ENCODE measurements at places on chromosomes 7 and 10.

- peak; percentile 47 for DNase-seq
Observed at GRCh38 chr10:132645630-132646442, 108.2 kb downstream of the INPP5A start.

DNA sequence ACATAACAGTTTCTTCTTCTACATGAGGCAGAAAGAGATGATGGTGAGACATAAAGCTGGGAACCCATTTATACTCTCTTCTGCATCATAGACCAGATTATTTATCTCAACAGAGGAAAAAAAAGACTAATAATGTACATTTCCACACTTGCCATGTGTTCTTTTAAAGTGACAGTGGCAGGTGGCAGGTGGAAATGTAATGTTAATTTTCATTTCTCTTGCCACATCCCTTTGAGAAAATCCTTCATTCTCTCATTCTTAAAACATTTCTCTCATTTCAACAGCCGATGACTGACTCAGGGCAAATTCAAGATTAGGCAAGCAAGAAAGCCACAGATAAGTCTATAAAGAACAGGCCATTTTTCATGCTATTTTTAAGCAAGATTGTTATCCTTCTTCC, 635.6 kb upstream of the SORCS1 start:
- no peak for DNase-seq

GRCh38 chr10:27822301-27822700, 76.7 kb upstream of the MKX start:
- no peak for DNase-seq

- no peak for DNase-seq
Observed at GRCh38 chr10:12332572-12333379, 16.6 kb upstream of the CAMK1D start.

DNA sequence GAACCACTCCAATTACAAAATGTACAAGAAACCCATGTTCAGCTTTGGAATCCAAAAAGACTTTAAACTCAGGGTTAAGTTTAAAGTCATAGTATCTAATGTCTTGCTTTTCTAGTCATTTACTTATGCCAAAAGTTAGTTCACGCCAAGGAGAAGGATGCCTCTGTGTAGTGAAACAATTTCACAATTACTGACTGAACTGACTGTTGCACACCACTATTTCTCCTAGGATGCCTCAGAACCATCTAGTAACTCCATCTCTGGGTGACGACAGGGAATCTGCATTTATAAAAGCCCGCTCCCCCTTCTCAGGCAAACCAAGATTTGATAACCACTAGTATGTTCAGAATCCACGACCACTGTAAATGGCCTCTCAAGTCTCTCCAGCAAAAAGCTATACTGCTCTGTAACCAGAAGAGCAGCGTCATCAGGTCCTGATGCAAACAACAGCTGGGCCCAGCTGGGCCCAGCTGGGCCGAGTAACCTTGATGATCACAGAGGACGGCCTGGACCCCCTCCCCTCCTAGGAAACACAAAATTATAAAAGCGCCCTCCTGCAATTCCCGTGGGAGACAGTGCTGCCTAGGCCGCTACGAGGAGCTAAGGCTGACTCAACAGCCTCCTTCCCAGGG, 680 bp upstream of the ADO start:
- no peak for DNase-seq

DNA sequence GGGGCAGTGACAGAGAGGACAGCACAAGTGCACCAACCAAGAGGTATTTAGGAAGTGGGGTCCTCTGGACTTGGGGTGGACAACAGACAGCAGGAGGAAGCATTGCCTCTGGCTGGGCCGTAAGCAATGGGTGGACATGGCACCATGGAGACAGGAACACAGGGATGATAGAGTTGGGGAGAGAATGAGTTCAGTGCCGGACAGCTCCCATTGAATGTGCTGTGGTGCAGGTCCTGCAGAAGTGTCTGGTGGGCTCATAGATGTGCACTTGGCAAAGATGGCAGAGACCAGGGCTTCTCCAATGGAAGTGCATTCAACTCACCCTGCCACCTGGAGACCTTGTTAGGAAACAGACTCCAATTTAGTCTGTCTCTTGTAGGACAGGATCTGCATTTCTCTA, 341.5 kb upstream of the ZMIZ1 start:
- no peak for DNase-seq

- DNase-seq: no peak
Observed at GRCh38 chr7:100080907-100081534, 502 bp downstream of the ZNF3 start.

DNA sequence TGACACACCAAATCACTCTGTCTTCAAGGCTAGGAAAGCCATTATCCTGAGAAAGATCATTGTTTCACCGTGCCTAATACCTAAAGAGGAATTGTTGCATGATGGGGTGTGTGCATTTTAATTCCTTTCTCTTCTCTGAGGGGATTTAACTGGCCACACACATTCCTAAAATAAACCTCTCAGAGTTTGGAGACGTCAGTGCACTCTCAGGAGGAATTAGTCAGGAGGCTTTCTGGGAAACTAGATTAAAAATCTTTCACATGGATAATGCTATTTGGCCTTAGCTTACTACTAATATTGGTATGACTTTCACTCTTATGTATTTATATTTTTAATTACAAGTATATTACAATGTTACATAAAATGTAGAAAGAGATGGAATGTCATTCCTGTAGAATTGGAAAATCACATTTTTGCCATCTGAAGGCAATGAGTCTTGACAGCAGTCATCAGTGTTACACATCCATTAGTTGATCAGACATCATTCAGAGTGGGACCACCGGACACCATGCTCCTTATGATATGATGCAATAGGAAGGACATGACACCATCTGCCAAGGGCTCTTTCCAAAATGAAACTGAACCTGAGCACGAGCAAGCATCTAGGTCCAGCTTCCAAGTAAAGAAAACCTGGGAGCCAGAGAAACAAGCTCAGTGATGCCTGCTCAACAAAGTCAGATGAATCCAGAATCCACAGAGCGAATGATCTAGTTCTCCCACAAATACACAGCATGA, 43.1 kb upstream of the TMEM273 start:
- no peak for DNase-seq

DNA sequence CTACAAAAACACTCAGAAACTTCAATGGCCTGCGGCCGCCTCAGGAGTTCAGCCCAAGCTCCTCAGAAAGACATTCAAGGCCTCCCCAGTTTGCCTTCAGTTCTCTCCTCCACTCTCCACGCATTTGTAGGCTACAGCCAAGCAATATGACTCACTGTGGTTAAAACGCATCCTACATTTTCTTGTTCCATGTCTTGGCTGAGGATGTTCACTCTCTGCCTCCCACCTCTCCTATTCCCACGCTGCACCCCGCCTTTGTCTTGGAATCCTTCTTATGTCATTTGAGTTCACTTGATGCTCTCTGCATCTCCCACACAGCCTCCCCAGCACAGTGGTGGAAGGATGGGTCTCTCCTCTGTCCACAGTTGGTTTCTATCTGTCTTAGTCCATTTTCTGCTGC, 184.8 kb downstream of the NPSR1 start:
- no peak for DNase-seq

DNA sequence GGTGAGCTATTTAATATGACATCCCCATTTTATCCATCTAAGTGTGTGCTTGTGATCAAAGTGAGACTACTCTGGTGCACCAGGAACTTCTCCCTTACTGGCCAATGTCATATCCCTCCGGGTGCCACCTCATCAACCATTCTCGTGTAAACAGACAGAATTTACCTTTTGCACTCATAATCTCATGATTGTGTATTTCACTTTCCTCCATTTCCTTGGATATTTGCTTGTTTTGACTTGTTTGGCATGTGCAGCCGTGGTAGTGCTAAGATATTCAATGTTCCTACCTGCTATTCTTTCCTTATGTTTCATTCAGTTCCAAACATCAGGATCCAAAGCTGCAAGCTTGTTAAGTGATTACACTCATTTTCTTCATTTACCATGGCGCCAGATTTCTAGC, 280.5 kb upstream of the SP8 start:
- no peak for DNase-seq

DNA sequence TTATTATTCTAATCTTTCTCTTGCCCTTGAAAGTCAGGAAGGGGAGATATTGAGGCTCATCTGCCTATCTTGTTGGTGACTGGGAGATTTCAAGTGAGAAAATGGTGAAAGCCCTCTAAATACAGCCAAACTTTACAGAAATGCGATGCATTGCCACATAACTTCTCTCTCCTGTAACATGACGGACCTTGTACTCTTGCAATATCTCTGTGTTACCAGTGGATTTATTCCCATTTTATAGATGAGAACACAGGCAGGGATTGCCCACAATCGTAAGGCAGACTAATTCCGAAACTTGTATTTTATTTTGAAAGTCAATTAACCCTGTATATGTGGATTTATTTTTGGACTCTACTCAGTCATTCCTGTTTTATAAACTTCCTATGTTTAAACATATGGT, 57.3 kb upstream of the MPP7 start:
- no peak for DNase-seq

DNA sequence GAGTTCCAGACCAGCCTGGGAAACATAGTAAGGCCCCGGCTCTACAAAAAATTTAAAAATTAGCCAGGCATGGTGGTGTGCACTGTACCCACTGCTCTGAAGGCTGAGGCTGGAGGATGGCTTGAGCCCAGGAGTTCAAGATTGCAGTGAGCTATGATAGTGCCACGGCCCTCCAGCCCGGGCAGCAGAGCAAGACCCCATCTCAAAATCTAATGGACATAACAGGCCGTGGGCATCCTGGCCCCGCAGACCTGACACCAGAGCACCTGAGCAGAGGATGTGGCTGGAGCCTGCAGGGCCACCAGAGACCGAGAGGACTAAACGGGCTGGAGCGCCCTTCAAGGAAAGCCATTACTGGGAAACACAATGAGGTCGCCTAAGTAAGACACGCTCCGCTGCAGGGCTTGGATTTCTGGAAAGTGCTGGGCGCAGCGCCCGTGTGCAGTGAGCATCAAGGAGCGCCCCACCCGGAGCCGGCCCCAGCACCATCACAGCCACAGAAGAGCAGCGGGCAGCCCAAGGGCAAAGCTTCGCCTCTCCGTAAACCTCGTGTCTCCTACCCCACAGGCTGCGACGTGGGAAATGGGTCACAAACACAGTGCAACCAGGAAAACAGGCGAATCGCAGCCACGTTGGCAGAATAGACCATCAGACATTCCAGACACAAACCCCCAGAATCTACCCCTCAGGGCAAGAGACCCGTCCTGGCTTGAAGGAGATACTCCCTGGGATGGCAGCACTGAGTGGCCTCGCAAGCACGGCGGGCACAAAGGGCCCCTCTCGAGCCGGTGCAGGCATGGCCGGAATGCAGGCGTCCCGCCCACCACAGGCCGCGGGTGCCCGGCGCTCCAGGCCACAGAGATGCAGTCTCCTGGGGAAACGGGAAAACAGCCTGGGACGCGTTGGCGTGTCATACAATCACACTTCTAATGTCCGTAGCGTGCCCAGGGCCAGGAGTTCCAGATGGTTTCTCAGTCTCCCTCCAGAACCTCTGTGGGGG, 4.9 kb downstream of the RADIL start:
- DNase-seq: peak; percentile 29
